ENCODE measurements at places on chromosomes 2 and 18.
A peak's percentile ranks its signal among the peaks of the same experiment; 100 is the strongest.

- no peak for DNase-seq
Observed at GRCh38 chr2:112765251-112765650, 842 bp upstream of the CKAP2L start.

- peak; percentile 66 for DNase-seq
Observed at GRCh38 chr18:50398947-50399346, 24.1 kb downstream of the SKA1 start.

GRCh38 chr2:309148-309953, 21.5 kb upstream of the ALKAL2 start:
- DNase-seq, result peak; percentile 65

GRCh38 chr2:16622399-16622968, 43.1 kb downstream of the CYRIA start:
- no peak for DNase-seq

GRCh38 chr2:189454009-189454408, 12.7 kb downstream of the WDR75 start:
- no peak for DNase-seq
